ENCODE measurements at places on chromosomes 1 and 21.

- no peak for DNase-seq
Measured at GRCh38 chr1:55147524-55147923, 67.6 kb downstream of the USP24 start.

DNA sequence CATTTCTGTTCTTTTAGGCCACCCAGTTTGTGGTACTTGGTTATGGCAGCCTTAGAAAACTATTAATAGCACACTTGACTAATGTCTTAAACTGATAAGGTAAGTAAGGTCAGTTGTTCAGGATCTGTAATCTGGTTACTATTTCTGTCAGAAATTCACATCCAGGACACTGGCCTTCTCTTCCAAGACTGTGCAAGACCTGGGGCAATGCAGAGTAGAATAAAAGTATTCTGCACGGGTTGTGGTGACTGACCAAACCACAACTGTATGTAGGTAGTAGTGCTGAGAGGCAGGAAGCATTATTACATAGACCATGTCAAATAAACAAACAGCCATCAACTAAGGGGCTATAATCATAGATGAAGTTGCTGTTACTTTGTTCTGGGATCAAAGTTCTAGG, 46.7 kb downstream of the WARS2 start:
- no peak for DNase-seq

DNA sequence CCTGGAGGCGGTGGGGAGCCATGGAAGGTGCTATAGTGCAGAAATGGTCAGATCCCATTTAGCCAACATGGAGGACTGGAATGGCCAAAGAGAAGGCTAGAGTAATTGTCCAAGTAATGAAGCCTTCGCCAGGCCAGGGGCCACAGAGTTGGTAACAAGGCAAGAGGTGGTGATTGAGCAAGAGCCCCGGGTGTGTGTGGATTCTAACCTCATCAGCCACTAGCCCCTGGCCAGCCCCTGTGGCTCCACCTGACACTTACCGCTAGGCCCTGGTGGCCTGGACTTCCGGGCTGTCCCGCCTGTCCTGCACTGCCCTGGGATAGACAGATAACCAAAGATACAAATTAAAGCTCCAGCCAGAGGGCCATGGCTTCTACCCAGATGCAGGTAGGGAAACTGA, 9.9 kb downstream of the COL9A2 start:
- DNase-seq, result no peak

DNA sequence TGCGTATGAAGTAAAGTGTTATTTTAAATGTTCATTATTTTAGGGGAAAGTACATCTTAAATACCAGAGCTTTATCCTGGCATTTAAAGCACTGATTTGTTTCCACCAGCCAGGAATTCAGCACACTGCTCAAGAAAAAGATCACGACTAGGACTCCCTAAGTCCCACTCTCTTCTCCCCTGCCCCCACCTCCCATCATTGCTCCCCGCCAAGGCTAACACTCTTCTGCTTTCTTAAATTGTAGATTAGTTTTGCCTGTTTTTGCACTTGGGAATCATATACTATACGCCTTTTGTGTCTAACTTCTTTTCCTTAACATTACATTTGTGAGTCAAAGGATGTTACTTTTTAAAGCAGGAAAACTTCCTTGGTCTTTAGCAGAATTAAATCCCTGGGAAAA, 37.5 kb upstream of the C1orf105 start:
- no peak for DNase-seq

GRCh38 chr1:94940738-94941137, 13.8 kb upstream of the CNN3 start:
- DNase-seq, result no peak

GRCh38 chr1:67755619-67756018, 70.6 kb downstream of the GADD45A start:
- no peak for DNase-seq

DNA sequence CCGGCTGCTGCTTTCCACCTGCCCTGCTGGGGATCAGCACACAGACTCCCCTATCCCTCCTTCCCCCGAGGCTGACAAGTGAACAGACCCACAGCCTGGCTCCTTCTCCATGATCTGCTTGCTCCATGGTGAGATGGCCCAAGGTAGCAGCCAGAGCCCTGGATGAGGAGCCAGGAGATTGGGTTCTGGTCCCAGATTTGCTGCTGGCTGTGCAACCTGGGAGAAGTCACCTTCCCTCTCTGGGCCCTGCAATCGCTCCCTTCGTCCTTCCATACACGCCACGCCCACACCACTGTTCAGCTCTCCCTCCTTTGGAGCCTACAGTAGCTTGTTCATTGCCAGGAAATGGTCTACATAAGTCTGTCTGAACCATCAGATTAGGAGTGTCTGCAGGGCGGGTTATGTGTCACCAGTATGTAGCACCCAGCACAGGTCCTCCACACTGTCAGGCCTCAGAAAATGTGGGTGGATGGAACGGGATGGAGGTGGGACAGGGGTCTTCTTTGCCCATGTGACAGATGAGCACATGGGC, 9.2 kb upstream of the EPHA8 start:
- DNase-seq, result no peak

- no peak for DNase-seq
Measured at GRCh38 chr1:201724766-201725118, 104.2 kb upstream of the IPO9 start.

DNA sequence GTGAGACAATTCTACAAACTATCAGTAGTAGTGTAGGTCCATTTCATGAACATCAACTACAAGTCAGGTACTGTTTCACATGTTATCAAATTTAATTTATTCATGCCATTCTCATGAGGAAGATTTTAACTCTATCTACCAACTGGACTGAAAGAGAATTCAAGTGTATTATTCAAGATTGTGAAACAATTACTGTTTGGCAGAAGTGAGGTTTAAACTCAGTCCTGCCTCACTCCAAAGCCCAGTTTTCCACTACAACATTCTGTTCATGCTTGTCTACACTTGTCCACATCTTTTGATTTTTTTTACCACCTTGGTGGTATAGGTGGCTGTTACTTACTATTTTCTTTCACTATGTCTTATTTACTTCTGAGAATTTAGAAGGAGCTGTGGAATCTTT, 272.9 kb downstream of the TGFB2 start:
- DNase-seq, result no peak

DNA sequence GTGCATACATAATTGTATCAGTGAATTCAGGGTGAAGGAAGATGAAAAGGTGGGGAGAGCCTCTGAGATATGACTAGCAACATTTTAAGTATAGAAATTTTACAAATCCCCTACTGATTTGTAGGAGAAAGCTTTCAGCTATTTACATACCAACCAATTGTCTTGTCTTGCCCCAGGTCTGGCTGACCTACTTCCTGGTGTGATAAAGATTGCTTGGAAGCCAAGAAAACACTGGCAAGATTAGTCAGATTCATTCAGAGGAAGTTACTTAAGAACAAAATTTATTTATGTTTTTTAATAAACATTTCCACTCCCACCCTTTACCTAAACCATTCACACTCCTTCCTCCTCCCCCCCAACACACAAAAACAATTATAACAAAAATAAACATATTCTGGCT, 17.5 kb downstream of the PTGS2 start:
- no peak for DNase-seq

GRCh38 chr1:227244339-227245118, 73.8 kb downstream of the CDC42BPA start:
- no peak for DNase-seq

DNA sequence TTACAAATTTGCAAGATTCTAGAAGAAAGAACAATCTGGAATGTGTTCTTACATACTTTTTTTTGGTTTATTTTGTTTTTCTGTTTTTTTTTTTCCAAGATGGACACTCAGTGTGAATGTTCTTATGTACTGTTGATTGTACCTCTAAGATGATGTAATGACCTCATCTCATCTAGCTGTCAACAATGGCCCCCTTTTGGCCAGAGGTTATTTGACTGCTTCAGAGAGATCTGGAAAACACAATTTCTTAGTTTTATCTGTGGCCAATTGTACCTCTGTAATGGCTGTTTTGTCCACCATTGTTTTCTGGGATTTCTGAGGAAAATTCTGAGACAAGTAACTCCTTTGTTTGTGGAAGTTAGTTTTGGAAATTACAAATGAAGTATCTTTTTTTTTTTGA, 38.9 kb downstream of the ST6GALNAC3 start:
- no peak for DNase-seq

DNA sequence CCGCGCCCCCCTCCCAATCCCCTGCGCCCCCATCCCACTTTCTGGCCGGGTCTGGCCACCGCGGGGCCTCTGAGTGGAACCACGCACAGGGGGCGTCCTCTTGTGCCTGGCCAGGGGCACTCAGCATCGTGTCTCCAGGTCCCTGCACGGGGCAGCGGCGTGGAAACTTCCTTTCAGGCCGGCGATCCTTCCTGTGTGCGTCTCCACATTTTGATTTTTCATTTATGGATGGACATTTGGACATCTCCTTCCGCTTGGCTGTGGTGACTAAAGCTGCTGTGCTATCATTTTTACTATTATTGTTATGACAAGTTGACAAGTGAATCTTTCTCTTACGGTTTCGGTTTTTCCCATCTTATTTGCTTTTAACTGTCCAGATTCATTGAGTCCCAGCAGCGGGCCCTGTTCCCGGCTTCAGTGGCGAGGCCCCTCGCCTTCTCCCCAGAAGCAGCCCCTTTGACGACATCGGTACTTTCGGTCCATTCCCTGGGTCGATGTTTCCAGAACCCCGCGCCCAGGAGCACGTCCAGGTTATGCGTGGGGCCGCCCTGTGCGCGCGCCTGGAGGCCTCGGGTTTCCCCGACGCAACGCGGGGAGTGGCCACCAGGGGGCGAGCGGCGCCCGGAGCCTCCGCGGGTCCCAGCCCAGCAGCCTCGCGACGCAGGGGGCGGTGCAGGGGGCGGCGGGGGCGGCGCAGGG, 12.4 kb upstream of the SLC19A1 start:
- peak; percentile 58 for DNase-seq

DNA sequence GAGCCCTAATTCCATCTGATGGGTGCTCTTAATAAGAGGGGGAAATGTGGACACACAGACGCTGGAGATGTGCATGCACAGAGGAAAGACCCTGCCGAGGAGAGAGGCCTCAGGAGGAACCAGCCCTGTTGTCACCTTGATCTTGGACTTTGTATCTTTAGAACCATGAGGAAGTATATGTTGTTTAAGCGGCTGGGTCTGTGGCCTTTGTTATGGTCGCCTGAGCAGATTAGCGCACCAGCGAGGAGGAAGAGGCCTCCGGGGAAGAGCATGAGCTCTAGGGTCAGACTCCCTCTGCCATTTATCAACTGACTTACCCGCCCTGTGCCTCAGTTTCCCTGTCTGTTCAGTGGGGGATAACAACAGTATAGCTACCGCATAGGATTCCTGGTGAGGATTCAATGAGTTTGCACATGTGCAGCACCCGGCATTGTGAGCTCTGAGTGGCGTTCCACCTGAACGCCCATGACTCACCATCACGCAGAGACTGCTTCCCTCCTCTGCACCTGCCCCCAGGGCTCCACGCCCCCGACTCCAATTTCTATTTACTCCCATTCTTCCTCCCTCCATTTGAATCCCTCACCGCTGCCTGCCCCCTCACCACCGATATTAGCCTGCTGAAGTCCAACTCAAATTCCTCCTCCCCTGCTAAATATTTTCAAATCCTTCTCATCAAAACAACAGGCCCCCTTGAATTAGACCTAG, 67.2 kb downstream of the ATP5PO start:
- no peak for DNase-seq

DNA sequence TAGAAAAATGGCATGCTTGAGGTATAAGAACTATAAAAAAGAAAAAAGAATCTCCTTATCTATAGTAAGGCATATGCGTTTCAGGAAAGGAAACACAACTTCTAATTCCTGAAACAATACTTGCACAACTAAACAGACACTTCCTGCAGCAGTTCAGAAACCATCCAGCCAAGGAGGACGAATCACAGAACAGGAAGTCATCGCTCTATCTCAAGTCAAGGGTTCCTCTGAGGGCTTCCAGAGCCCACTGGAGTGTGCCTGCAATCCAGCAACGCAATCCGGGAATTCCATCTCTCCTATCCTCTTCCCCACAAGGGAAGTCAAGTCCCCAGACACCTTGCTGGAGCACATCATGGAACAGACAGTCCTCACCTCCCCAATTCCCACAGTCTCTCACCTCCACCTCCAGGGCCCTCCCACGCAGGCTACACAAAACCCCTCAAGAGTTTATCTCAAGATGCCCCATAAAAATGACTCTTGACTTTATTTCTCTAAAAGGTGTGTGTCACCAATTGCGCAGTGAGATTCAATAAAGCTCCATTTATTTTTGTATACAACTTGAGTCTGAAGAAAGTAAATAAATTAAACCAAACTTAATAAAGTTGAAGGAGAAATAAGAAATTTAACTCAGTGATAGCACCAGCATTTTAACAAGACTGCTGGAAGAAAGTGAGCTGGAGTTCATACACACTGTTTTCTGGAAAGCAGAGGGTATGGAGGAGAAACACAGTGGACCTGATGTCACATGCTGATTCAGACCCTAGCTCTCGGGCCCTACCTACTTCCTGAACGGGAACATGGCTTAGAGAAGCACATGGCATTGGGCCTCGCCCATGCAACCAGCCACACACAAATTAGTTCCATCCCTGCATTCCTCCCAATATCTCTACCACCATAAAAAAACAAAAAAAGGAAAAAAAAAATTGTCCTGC, 39.9 kb downstream of the SIPA1L2 start:
- no peak for DNase-seq

DNA sequence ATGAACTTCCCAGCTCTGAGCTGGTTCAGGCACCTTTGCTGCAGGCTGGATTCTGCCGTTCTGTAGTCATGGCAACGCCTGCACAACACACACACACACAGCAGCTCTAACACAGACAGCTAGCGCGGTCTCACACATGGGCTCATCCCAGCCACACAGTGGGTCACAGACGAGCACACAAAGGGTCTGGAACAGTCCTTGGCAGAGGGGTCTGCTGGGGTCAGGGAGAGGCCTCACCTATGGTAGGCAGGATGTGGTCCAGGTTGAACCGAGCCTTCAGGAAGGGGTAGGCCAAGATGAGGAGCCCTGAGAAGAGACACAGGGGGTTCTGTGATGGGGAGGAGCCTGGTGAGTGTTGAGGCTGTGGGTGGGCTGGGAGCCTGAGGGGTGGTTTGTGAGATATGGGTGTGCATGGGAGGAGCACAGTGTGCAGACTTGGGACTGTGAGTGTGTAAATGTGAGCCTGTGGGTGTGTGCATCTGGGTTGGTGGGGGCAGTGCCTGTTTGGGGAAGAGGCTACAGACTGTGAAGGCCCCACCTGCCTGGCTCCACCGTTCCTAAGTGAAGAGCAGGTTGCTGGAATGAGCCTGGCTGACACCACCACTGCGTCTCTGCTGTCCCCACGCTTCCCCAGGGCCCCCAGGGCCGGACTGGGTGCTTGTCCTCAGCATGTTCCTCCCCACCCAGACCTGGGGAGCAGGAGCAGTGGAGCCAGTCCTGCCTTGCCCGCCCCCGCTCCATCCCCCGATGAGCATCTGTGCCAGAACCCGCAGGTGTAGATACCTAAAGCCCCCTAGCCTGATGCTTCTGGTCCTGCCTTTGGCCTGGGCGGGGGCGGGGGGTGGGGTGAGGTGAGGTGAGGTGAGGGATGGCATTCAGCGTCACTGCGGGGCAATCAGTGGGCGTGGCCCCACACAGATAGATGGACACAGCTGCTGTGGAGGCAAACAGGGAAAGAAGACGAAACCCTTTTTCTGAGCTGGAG, 1.5 kb downstream of the KNCN start:
- peak; percentile 39 for DNase-seq

- no peak for DNase-seq
Measured at GRCh38 chr1:234704106-234704887, 94.3 kb upstream of the IRF2BP2 start.
